ENCODE measurements at places on chromosomes 5 and 9. TPM values are rescaled to one million over a fixed set of nuclear protein-coding genes. Genes with fewer than 3 reads are reported as not detected.

The SLC4A9 gene
- 0.13 TPM for total RNA-seq

The RMI1 gene
- total RNA-seq = 7.5 TPM

The SEC61B gene
- total RNA-seq = 172 TPM

The KIAA0825 gene
- total RNA-seq = 2.2 TPM

The HIGD2A gene
- 131 TPM for total RNA-seq
